ENCODE measurements at places on chromosomes 1 and 21.

DNA sequence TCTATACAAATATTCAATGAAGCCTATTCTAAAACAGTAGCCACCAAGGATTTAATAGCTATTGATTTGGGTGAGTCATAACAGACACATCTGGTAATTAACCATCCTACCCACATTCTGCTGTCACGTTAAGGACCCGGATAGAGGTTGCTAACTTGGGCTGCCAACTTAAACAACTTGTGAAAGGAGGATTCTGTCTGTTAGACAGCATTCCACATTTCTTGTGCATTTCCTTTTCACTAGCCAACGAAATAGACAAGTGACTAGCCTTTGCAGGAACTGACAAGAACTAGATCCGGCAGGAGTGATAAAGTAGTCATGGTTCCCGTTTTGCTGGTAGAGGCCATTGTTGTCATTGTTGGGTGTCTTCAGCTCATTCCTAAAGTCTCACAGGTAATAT, 9.5 kb downstream of the DSCAM start:
- DNase-seq, result peak; percentile 44

- no peak for DNase-seq
Measured at GRCh38 chr1:193657552-193657951, 471.1 kb upstream of the B3GALT2 start.

DNA sequence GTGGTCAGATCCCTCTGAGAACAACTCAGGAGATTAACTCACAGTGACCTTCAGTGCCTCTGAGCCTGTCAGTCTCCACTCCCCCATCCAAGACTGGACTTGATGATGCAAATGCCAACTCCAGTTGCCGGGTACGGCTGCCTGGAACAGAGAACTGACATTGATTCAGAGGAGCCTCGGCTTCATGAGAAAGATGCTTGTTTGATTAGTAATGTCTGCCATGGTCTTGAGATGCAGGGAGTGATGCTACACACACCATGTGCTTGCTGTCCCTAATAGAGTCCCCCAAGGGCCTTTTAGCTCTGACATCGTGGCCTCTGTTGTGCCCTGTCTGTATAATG, 51.8 kb upstream of the LRP8 start:
- DNase-seq, result no peak

GRCh38 chr1:89802051-89802450, 18.8 kb upstream of the LRRC8D start:
- DNase-seq, result no peak

- DNase-seq, result no peak
Measured at GRCh38 chr1:157842939-157843338, 1.3 kb upstream of the CD5L start.

- no peak for DNase-seq
Measured at GRCh38 chr1:14138687-14139086, 438.7 kb downstream of the PRDM2 start.

GRCh38 chr1:183739741-183740271, 65.1 kb upstream of the RGL1 start:
- DNase-seq, result no peak

DNA sequence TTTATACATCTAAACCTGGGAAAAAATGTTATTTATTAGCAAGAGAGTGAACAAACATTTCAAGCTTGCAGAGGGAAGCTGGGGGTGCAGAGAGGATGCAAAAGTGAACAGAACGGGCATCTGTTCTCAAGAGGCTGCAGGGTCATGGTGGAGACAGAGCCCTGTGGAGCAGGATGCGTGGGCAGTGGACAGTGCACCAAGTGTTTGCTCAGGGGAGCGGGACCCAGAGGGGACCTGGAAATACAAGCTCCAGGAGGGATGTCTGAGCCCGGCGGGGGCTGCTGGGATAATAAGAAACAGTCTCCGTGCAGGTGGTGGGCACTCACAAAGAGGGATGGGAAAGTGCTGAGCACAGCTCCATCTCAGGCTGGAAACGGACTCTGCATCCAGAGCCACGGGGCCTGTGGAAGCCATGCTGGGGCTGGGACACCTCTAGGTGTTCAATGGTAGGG, 105.3 kb upstream of the SLC45A1 start:
- DNase-seq, result no peak

- DNase-seq, result no peak
Measured at GRCh38 chr1:91579658-91580228, 79.1 kb downstream of the CDC7 start.

- DNase-seq, result no peak
Measured at GRCh38 chr1:85846706-85847105, 138.5 kb upstream of the ZNHIT6 start.

GRCh38 chr1:1537626-1538250, 2.7 kb downstream of the TMEM240 start:
- DNase-seq, result no peak

GRCh38 chr1:218069180-218069579, 215.9 kb upstream of the RRP15 start:
- DNase-seq, result no peak

DNA sequence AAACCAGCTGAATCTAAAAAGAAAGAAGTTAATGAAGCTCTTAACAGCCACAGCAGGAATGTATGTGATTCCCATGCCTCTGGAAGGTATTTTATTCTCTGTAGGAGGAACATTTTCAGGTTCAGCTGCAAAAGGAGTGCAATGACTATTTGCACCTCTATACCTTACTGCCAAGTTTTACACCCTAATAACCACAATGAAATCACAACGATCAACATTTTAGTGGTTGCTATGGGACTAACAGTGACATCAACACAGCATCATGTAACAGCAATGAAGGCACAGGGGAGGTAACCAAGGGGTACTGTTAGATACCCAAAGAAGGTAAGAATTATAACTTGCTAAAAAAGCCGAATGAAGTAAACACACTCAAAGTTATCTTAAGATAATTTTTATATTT, 116.3 kb upstream of the HP1BP3 start:
- no peak for DNase-seq

DNA sequence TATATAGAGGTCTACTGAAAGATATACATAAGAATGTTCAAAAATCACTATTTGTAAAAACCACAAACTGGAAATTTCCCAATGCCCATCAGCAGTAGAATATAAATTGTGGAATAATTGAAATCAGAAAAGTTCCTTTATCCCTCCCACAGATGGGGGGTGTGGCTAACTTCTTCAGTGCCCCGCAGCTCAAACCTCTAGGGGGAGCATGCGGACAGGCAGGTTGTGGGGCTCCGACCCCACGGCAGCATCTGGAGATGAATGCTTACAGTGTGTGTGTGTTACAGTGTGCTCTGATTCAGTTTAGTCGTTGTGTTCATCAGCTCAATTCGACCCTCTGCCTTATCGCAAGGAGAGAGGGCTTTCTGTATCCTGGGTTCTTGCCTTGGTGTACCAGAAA, 262.1 kb upstream of the LRRC7 start:
- no peak for DNase-seq

DNA sequence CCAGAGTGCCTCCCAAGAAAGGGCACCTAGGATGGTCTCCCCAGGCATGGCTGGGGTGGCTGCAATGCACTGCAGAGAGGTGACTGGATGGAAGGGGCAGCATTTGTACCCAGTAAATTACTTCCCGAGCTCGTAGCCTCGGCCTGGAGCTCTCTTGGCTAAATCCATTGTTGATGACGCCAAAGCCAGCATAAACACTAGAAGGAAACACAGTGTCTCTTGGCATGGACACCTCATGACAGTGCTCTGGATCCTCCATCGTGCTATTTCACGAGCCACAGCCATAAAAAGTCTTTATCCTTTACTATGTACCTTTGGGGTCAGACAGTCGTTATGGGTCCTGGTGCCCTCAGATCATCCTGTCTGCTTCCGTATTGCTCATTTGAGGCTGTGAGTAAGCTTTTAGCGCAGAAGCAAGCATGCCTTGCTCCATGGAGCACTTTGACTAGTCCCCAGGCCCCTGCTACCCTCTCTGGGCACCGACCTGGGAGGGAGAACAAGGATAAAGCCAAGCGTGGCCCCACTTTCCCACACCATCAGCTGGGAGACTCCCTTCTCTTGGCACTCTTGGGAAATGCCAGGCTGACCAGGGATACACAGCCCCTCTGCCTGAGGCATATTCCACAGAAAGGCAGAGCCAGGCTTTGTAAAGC, 10.3 kb upstream of the PRELP start:
- no peak for DNase-seq

DNA sequence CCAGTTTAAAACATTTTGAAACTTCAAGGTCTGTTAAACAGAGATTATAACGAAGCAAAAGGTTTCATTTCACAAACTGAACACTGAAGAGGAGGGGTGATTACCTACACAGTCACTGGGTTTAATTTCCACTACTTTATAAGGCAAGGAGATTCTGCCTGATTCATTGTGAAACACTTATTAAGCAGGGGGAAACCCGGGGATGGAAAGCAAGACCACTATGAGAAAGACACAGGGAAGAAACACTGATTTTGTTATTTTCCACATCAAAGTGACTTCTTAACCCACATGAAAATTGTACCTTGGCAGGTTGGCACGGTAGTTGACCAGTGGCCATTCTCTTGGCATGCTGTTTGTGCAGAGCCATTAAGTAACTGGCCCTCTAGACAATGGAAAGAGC, 8.1 kb upstream of the F5 start:
- DNase-seq, result no peak

DNA sequence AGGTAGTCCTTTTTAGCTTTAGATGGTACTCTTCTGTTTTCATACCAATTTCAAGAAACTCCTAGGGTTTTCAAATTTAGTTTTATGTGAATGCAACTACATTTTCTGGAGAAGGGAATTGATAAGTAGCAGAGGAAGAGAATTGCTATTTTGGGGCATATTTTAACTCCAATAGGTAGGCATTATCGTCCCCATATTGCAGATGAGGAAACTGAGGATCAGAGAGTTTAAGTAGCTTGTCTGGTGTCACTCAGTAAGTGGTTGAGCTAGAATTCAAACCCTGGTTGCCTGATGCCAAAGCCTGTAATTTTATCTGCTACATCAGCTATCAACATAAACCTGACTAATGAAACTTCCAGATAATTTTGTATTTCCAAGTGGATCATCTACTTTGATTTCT, 1.9 kb downstream of the NFYC start:
- DNase-seq, result no peak

DNA sequence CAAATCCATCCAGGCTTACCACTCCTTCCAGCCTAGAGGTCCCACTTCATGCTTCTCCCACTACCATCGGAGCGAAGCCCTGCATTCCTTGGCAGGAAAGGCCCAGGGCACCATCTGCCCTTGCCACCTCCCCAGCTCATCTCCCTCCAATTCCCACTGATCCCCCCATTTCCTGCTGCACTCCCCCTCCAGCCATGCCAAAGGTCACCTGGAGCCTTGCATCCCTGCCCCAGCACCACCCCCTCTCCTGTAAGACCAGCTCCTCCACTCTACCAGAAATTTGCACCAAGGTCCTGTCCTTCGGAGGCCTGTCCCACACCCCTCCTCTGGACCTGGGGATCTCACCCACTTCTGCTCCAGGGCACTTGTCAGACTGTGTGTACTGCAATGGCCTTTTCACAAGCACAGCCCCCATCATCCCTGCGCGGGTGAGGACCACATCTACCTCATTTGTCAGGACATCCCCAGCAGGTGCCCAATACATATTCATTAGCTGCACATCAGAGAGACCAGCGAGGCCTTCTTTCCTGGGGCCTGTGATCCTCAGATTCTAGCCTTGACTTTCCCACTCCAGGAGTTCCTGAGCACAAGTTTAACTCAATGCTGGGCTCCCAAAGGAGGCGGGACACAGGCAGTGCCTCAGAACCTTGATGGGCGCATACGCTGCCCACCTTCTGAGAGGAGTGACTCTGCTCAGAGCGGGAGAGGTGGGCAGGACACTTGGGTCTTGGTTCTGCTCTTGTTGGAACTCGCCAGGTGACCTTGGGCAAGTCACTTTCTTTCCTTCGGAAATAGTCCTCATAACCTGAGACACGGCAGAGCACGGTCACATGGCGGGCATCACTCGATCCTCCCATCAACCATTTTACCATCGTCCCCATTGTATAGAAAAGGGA, 49.9 kb upstream of the EDN2 start:
- DNase-seq, result no peak

DNA sequence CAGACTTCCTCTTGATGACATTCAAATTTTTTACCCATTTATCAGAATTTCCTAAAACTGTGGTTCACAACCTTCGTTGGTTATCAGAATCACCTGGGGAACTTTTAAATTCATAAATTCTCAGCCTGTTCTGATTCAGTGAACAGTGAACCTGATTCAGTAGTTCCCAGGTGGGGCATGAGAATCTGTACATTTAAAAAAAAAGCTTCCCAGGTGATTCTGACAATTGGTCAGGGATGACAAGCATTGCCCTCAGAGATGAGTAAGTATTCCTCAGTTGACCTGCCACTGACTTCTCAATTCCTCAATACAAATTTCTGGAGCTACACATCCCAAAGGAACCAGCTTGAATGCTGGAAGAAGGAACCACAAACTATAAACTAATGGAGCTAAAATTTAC, 23.5 kb upstream of the CR2 start:
- DNase-seq, result no peak

GRCh38 chr1:147243228-147243685, 773 bp downstream of the CHD1L start:
- no peak for DNase-seq

GRCh38 chr1:40381268-40382107, 8.0 kb downstream of the SMAP2 start:
- no peak for DNase-seq

DNA sequence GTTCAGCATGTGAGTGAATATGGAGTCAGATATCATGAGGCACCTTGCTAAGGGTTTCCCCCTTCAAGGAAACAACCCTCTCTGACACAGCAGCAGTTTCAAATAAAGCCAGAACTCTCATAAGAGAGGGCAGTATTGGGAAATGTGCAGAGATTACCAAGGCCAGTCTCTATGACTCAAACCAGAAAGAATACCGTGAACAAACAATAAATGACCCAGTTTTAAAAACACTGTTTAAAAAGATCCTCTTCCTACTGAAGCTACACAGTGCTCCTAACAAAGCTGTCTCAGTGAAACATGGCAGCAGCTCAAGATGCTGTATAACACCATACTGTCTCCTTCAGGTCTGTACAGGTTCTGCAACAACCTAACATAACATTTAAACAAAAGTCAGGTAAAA, 102.6 kb downstream of the KIAA0319L start:
- DNase-seq, result no peak

- peak; percentile 83 for DNase-seq
Measured at GRCh38 chr1:162663589-162664106, 31.4 kb downstream of the DDR2 start.

GRCh38 chr1:184160236-184160635, 108.7 kb downstream of the TSEN15 start:
- DNase-seq, result no peak

- DNase-seq, result no peak
Measured at GRCh38 chr1:95953015-95953414, 719.0 kb downstream of the RWDD3 start.

All from fibroblast of skin of left quadriceps (primary cell).